ENCODE measurements at places on chromosomes 4 and X.

DNA sequence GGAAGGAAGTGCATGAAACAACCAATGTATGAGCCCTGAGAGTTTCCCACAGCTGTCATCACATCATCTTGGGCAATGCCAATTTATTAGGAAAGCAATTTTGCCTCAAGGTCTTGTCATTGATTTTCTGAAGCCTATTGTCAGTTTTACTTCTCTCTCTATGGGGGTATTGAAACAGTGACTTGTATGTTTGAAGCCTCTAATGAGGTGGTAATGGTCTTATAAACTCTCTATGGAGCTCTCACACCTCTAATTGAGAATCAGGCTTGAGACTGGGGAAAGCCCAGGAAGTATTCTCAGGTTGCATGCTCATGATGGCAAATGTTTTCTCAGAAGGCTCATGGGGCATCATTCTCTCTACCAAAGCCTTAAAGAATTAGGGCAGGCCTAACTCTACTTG is 308.2 kb upstream of the EMCN start:
- no peak for DNase-seq

GRCh38 chr4:184400375-184400870 is 73.9 kb downstream of the IRF2 start:
- no peak for DNase-seq

- no peak for DNase-seq
These were observed 320.1 kb downstream of the BMPR1B start for GRCh38 chr4:95077864-95078263.

DNA sequence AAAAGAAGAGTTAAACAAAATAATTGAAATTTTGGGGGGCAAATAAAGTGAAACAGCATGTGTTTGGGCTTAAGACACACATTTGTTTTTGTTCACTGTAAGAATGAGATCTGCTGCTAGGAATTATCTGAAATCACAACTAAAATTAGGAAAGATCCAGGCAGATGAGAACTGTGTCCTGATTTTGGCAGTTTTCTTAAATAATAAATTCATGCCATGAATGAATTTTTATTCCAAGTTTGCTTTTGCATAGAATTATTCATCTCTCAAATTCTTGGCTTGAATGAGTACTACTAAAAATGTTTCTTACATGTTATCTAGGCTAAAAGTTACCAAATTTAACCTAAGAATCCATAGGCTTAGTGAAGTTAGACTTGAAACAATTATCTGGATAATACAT is 321.7 kb downstream of the ANK2 start:
- DNase-seq: no peak

- no peak for DNase-seq
These were observed 53.8 kb downstream of the ACOX3 start for GRCh38 chr4:8386731-8387130.

DNA sequence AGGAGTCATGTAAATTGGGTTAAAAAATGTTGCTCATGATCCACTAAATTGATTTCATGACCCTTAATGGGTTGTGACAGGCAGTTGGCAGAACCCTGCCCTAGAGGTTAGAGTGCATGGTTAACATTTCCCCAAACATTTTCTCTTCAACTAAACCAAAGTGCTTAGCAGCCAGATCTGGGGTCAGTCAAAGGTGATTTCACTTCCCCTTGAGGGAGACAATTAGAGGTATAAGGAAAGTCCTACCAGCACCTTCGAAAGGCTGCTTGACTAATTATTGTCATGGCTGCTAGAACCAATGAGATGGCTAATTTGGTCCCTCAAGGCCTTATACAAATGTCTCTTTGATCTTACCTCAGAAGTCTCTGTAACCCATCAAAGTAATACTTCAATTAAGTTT is 30.9 kb upstream of the INTS6L start:
- peak; percentile 20 for DNase-seq

- peak; percentile 46 for DNase-seq
These were observed 593 bp downstream of the NPY1R start for GRCh38 chr4:163331629-163332376.

GRCh38 chr4:68272380-68272779 is 26.9 kb upstream of the TMPRSS11B start:
- DNase-seq: peak; percentile 41

- DNase-seq: no peak
These were observed 88.2 kb downstream of the SOWAHB start for GRCh38 chr4:76809594-76810305.

DNA sequence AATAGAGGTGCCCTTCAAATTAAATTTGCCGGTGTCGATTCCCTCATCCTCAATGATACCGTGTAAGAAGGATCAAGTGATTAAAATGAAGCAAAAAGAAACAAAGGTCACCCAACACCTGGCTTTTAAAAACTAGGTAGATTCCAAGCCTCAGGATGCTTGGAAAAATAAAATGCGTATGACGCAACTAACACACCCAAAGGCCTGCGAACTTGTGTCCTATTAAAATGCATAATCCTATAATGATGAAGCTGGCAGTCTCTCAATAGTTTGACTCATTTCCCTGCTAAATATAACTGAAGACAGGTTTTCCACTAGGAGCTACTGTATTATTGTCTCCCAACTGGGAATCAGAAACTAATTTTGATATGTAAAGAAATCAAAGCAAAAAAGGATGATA is 263.2 kb downstream of the DHX15 start:
- no peak for DNase-seq

DNA sequence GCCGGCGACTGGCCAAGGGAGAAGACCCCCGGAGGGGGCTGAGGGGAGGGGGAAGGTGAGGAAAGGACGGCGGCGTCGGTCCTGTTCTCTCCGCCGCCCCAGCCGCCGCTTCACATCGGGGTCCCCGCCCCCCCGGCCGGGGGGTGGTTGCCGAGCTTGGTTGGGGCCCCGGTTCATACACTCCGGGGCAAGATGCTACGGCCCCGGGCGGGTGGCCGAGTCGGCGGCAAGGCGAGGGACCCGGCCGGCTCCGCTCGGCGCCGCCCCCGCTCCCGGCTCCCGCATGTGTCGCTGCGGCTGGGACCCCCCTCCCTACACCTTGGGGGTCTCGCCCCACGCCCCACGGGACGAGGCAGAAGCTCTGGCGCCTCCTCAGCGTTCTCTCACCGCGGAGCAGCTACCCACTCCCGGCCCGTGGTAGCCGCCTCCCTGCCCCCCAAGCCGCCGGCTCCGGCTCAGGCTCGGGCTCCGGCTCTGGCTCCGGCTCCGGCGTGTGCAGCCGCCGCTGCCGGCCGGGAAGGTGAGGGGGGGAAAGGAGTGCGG is 461 bp downstream of the FBXW7 start:
- DNase-seq: no peak

DNA sequence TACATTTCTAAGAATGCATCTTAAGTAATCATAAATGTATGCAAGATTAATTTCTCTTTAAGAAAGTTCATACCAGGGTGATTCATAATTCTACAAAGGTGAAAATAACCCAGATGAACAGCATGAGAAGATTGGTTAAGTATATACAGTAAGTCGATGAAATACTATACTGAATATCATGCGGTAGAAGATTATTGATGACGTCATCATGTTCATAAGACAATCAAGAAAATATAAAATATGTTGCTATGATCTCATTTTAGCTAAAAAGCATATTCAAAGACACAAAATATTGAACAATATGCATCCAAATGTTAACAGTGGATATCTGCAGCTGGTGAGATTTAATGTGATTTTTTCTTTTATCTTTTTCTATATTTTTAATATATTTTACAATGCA is 312.0 kb upstream of the FGF13 start:
- DNase-seq: no peak

DNA sequence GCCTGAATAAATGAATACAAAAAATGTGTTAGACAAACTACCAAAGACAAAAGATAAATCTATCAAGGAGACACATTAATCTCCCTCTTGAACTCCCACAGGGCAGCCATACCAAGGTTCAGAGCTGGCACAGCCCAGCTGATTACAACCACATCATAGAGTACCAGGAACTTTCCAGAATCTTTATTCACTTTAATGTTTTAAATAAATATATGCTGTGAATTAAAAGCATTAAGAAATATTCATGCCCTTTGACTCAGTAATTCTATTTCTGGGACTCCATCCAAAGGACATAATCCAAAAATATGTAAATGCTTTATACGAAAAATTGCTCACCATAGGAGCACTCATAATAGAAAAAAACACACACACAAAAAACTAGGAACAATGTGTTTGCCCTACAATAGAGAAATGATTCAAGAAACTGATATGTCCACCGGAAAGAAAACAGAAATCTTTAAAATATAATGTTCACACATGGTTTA is 126.0 kb downstream of the LDB2 start:
- no peak for DNase-seq

- peak; percentile 83 for DNase-seq
These were observed 729.3 kb upstream of the ACTRT1 start for GRCh38 chrX:128781506-128781905.

All from ELF-1 (cell line).